ENCODE measurements at places on chromosomes 3 and 15. TPM values are rescaled to one million over a fixed set of nuclear protein-coding genes. Genes with fewer than 3 reads are reported as not detected.
A peak's percentile ranks its signal among the peaks of the same experiment; 100 is the strongest.

GRCh38 chr15:65518633-65519285 is 1.3 kb upstream of the DPP8 start:
- no peak overlapping the region for H3K4me3 ChIP-seq
- no peaks in the 10 kb centered on the region for H3K36me3 ChIP-seq
- no peaks in the 10 kb centered on the region for H3K27me3 ChIP-seq
- H3K4me1 ChIP-seq: peaks cover 30% of the 10 kb centered on the region

DNA sequence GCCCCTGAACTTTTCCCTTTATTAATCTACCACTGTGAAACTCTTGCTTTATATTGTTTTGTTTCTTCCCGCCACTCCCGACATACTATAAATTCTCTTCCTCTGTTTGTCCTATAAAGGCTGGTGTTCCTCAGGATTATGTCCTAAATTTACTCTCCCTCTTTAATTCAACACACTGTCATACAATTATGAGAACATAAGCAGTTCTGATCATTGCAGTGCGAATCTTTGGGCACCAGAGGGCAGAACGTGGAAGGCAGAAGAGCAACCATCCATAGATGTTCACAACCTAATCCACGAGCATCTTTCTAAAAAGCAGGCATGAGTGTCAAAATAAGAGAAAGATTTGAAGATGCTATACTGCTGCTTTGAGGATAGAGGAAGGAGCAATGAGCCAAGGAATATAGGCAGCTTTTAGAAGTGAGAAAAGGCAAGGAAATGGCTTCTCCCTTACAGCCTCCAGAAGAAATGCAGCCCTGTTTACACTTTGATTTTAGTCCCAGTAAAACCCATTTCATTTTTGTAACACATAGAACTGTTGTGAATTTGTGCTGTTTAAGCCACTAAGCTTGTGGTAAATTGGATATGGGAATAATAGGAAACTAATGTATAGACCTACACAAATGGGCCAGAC is 179.4 kb downstream of the GBE1 start:
- no peak overlapping the region for H3K27ac ChIP-seq
- peak; percentile 72 for DNase-seq
- no peaks in the 10 kb centered on the region for H3K27me3 ChIP-seq
- no peaks in the 10 kb centered on the region for H3K36me3 ChIP-seq
- H3K4me3 ChIP-seq: no peak overlapping the region

GRCh38 chr3:16810593-16811367 is 74.0 kb upstream of the PLCL2 start:
- H3K27me3 ChIP-seq: no peaks in the 10 kb centered on the region
- no peak overlapping the region for H3K4me3 ChIP-seq
- no peaks in the 10 kb centered on the region for H3K4me1 ChIP-seq
- no peak overlapping the region for H3K27ac ChIP-seq

DNA sequence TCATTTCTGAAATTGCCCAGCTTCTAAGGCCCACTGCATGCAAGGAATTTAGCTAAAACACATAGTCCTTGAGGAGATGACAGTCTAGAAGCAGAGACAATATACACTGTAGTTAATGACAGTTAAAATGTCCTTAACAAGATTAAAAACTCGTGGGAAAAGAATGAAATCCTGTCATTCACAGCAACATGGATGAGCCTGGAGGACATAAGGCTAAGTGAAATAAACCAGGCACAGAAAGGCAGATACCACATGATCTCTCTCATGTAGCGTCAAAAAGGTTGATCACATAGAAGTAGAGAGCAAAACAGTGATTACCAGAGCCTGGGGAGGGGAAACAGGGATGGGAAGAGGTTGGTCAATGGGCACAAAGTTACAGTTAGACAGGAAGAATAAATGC is 36.3 kb upstream of the GOLGA8J start:
- H3K4me3 ChIP-seq: no peak overlapping the region
- no peak for DNase-seq
- H3K27me3 ChIP-seq: no peaks in the 10 kb centered on the region

DNA sequence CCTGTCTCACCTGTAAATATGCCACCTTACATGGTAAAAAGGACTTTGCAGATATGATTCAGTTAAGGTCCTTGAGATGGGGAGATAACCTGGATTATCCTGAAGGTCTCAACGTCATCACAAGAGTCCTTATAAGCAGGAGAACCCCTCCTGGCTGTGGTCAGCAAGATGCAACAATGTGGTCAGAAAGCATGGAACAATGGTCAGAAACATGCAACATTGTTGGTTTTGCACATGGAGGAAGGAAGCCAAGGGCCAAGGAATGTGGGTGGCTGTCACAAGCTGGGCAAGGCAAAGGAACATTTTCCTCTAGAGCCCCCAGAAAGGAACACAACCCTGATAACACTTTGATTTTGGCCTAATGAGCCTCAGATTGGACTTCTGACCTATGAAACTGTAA is 9.4 kb upstream of the SUMF1 start:
- H3K27me3 ChIP-seq: no peaks in the 10 kb centered on the region
- no peak overlapping the region for H3K27ac ChIP-seq
- DNase-seq: no peak
- no peak overlapping the region for H3K4me3 ChIP-seq

DNA sequence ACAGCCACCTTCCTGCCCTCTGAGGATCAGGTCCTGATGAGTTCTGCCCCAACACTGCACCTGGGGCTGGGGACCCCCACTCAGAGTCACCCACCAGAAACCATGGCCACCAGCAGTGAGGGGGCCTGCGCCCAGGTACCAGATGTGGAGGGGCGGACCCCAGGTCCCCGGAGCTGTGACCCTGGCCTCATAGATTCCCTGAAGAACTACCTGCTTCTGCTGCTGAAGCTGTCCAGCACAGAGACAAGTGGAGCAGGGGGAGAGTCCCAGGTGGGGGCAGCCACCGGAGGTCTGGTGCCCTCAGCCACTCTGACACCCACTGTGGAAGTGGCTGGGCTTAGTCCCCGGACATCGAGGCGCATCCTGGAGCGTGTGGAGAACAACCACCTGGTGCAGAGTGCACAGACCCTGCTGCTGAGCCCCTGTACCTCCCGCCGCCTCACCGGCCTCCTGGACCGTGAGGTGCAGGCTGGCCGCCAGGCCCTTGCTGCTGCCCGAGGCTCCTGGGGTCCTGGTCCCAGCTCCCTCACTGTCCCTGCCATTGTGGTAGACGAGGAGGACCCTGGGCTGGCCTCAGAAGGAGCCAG is 27.0 kb upstream of the SLC28A1 start:
- H3K4me3 ChIP-seq: no peak overlapping the region
- H3K27ac ChIP-seq: no peak overlapping the region
- no peak for DNase-seq
- no peaks in the 10 kb centered on the region for H3K27me3 ChIP-seq

- no peak overlapping the region for H3K27ac ChIP-seq
- no peaks in the 10 kb centered on the region for H3K27me3 ChIP-seq
Observed at GRCh38 chr3:117101697-117102096, 392.1 kb downstream of the TUSC7 start.

DNA sequence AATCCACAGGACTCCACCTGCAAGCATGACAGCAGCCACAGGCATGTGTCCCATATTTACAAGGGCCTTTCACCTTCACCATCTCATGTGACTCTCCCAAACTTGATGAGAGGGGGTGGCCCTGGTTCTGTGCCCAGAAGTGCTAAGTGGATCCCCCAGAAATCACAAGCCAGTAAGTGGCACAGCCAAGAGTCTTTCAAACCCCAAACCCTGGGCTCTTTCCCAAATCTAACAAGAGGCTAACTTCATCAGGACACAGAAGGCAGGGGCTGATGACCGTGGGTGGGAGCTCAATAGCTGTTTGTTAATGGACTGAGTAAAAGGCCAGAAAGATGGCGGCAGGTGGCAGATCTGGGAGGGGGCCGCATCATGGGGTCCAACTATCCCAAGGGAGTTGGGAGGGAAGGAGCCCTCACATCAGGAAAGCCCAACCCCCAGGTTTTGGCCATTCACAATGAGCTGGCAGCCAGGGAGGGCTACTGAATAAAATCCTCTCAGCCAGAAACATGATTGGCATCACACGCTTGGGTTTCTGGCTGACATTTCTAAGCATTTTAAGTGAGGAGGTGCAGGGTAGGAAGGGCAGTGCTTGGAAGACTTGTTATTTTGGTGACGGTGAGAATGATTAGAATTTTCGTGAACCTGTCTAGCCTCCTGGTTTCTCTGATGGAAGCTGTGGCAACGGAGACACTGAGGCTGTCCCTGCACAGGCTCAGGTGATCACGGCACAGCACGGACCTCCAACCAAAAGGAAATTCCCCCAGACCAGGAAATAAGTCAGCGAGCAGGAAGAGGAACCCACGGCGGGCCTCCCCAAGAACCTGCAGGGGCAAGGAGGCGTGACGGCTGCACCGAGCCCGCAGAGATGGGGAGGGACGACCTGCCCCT is 109.3 kb downstream of the OXNAD1 start:
- peaks cover 10% of the 10 kb centered on the region for H3K4me1 ChIP-seq
- H3K27ac ChIP-seq: no peak overlapping the region
- no peak for DNase-seq
- H3K27me3 ChIP-seq: no peaks in the 10 kb centered on the region
- no peak overlapping the region for H3K4me3 ChIP-seq
- no peaks in the 10 kb centered on the region for H3K36me3 ChIP-seq

DNA sequence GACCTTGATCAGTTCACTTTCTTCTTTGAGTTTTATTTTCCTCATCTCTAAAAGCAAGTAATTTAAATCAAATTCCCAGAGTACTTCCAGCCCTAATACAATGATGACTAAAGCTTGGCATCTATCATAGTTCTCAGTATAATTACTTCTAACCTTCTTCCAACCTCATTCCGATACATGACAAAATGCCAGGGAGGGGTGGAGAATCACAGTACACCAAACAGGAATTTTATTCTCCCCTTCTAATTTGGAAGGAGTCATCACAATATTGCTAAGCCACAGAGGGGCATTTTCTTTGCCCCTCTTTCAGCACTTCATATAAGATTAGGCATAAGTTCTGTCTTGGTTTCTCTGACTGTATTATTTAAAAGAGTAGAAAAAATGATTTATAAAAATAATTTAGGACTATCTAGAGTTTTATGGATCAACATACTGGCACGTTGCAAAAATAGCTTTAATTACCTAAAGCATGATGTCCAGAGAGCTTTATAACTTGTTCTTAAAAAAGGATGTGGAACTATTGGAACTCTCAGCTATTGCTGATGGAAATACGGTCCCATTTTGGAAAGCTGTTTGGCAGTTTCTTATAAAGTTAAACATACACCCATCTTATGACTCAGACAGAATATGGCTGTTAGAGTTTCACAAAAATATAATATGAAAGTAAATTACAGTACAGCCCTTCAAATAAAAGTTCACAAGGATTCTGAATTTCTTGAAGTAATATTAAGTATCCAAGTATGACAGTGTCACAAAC is 86.9 kb upstream of the UBE2E2 start:
- no peak overlapping the region for H3K27ac ChIP-seq
- no peaks in the 10 kb centered on the region for H3K27me3 ChIP-seq
- H3K36me3 ChIP-seq: no peaks in the 10 kb centered on the region
- no peak overlapping the region for H3K4me3 ChIP-seq
- no peak for DNase-seq

- peaks cover 21% of the 10 kb centered on the region for H3K4me1 ChIP-seq
- no peaks in the 10 kb centered on the region for H3K27me3 ChIP-seq
- no peak for DNase-seq
- no peak overlapping the region for H3K4me3 ChIP-seq
- no peaks in the 10 kb centered on the region for H3K36me3 ChIP-seq
Observed at GRCh38 chr15:85404918-85405866, 24.8 kb downstream of the AKAP13 start.

DNA sequence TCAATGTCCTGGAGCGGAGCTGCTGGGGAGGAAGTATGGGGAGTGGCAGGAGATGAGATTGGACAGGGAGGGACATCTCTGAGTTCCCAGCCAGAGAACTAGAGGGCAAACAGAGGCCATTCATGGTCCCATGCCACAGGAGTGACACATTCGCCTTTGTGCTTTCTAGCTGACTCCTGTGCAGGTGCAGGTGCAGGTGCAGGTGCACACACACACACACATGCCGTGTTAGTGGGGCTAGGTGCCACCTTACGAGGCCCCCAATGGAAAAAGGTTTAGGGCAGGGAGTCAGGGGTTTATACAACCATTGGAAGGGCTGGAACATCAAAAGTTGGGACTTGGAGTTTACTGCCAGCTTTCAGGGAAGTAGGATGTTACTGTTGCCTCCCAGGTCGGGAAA is 52.0 kb downstream of the TPRA1 start:
- H3K36me3 ChIP-seq: no peaks in the 10 kb centered on the region
- no peaks in the 10 kb centered on the region for H3K4me1 ChIP-seq
- H3K27me3 ChIP-seq: no peaks in the 10 kb centered on the region
- DNase-seq: no peak
- H3K4me3 ChIP-seq: no peak overlapping the region

- peaks cover 63% of the 10 kb centered on the region for H3K4me1 ChIP-seq
- H3K36me3 ChIP-seq: no peaks in the 10 kb centered on the region
Observed at GRCh38 chr3:29319262-29319661, 38.4 kb downstream of the RBMS3 start.

DNA sequence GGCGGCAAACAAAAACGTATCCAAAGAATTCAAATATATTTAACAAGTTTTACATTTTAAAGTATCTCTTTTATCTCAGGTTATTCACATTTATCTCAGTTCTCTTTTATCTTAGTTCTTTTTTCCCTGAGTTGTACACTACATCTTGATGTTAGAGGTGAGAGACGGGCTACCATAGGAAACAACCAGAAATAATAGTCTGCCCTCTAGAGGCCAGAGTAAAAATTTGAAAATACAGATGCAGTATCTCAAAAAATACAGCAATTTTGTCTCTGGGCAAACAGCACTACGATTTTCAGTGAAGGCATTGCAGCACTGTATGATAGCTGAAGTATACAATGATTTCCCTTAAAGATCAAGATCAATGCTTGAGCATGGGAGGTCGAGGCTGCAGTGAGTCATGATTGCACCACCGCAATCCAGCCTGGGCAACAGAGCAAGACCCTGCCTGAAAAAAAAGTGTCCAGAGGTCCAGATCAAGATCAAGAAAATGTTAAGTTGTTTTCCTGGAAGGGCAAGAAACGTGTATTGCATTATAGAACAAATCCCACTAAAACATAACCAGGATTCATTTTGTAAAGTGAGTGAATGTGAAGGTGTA is 82.6 kb upstream of the ATP11B start:
- no peaks in the 10 kb centered on the region for H3K4me1 ChIP-seq
- no peaks in the 10 kb centered on the region for H3K27me3 ChIP-seq
- H3K27ac ChIP-seq: no peak overlapping the region
- DNase-seq: no peak
- no peaks in the 10 kb centered on the region for H3K36me3 ChIP-seq

PARP16 gene
- total RNA-seq: 18.1 TPM

RTP1 gene
- total RNA-seq: not detected

CLDN16 gene
- total RNA-seq: 2.9 TPM

CTXN2 gene
- not detected for total RNA-seq

ANKRD34C gene
- total RNA-seq: not detected

FGF12 gene
- total RNA-seq: 23.3 TPM

EBLN2 gene
- total RNA-seq: 2.4 TPM

C3orf80 gene
- total RNA-seq: 0.14 TPM

Measured in adrenal gland (tissue), 19 donors.